Smooth muscle cell of the umbilical artery (primary cell): ENCODE measurements at places on chromosomes 1 and 21. TPM values are rescaled to one million over a fixed set of nuclear protein-coding genes. Genes with fewer than 3 reads are reported as not detected.

Gene LIPI
- not detected in 2 replicates for total RNA-seq

Gene NR5A2
- total RNA-seq, result under 0.01 TPM in 1 of 2 replicates, not detected in the other

Gene GPA33
- not detected in 2 replicates for total RNA-seq

Gene SLC35F3
- total RNA-seq, result 0.09 and 0.30 TPM in 2 replicates

Gene TCEA3
- total RNA-seq, result 9.8 and 13.9 TPM in 2 replicates

Gene TRAPPC3
- total RNA-seq, result 80.3 and 119 TPM in 2 replicates

Gene KCNE2
- not detected in 2 replicates for total RNA-seq
